ENCODE measurements at places on chromosomes 1 and 21.
A peak's percentile ranks its signal among the peaks of the same experiment; 100 is the strongest.

- no peak for DNase-seq
Observed at GRCh38 chr1:47214549-47214948, 17.5 kb downstream of the TAL1 start.

DNA sequence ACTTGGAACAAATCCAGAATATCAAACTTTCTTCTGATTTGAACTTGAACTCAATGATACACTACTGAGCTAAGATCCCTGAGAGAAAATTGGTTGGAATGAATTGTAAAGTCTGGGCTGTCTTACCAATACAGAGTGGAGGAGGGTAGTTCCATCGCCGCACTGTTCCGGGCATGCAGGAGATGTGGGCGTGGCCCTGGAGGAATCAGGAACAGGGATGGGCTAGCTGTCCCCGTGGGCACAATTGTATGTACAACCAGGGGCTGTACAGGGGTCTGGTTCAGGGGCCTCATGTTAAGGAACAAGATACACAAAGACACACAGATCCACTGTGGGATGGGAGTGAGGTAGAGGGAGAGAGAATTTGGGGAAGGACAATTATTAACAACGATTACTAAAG is 144.3 kb downstream of the ZSCAN20 start:
- no peak for DNase-seq

GRCh38 chr1:99264201-99265021 is at the start of gene PLPPR4:
Gene PLPPR4 (plus strand): TSS chr1:99264492. CDS start chr1:99264594, 102 bp downstream.
- no peak for DNase-seq

DNA sequence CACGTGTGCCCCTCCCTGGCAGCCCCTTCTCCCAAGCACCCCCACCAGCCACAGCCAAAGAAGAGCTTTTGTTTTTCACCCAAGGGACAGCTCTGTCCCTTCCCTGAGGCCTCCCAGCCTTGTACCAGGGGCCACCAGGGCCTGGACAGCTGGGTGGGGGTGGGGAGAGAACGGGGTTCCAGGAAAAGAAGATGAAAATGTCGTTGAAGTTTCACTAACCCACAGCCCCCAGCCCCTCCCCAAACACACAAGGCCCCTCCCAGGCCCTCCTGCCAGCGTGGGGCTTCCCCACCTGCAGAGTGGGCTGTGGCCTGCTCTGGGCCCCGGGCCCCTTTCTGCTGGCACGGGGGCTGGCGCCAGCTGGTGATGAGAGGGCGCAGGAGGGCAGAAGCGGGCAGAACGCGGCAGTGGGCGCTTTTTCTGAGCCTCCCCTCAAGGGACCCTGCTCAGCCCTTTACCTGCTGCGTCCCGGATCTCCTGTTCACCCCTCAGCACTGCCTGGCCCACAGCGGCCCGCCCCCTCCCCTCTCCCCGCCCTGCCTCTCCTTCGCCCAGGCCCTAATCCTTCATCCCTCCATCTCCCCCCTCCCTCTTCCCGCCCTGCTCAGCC is 5.5 kb upstream of the ANKRD65 start:
- no peak for DNase-seq

- DNase-seq: no peak
Observed at GRCh38 chr1:246199086-246199645, 307.9 kb downstream of the SMYD3 start.

DNA sequence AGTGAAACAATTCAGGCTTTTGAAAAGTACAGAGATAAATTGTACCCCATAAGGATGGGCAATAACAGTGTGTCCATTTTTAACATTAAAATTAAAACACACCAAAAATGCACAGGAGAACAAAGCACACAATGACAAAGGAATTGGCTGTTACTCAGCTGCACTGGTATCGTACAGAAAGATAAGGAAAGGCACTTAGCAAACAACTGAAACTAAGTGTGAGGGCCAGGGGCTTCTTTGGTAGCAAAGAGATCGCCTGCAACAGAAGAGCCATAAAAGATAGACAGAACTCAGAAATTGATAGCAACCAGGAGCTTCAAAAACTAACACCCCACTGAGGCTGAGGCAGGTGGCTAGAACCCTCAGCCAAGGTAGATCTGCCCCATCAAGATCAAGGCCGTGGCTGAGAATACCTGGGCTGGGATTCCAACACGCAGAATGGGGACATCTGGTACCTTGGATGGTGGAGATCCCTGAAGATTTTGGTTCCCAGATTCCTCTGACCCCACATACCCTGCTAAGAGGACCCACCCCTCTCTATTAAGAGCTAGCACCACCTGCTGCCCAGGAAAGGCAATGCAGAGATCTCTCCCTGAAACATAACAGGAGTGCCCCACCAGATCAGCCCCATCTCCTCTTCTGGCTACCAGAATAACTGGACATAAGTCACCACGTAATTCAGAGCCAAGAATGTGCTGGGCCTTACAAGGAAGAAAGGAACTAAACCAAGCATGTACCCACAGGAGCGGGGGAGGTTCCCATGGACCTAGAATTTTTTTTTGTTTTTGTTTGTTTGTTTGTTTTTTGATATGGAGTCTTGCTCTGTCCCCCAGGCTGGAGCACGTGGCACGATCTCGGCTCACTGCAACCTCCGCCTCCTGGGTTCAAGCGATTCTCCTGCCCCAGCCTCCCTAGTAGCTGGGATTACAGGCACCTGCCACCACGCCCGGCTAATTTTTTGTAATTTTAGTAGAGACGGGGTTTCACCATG is 16.2 kb downstream of the PLEKHO1 start:
- no peak for DNase-seq

DNA sequence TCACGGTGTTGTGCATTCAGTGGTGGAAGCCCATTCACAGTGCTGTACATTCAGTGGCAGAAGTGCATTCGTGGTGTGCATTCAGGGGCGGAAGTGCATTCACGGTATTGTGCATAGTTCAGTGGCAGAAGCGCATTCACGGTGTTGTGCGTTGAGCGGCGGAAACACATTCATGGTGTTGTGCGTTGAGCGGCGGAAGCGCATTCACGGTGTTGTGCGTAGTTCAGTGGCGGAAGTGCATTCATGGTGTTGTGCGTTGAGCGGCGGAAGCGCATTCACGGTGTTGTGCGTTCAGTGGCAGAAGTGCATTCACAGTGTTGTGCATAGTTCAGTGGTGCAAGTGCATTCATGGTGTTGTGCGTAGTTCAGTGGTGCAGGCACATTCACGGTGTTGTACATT is 60.6 kb downstream of the PCNT start:
- DNase-seq: no peak

DNA sequence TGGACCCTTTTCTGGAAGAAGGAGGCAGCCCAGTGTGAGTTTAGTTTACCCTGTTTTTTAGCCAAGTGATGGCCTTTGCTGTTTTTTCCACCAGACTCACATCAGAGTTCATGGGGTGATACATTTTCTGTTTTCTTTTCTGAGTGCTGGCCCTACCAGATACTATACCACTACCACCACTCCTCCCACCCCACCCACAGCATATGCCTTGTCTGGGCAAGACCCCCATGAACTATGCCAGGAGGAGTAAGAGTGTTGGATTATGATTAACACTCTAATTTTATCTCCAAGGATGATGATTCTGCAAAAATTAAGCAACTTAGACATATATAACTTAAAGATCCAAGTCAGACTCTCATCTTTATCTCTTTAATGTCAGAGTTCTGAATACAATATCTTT is 26.1 kb downstream of the FABP3 start:
- DNase-seq: no peak

- DNase-seq: no peak
Observed at GRCh38 chr1:30600258-30600657, 123.1 kb downstream of the MATN1 start.

DNA sequence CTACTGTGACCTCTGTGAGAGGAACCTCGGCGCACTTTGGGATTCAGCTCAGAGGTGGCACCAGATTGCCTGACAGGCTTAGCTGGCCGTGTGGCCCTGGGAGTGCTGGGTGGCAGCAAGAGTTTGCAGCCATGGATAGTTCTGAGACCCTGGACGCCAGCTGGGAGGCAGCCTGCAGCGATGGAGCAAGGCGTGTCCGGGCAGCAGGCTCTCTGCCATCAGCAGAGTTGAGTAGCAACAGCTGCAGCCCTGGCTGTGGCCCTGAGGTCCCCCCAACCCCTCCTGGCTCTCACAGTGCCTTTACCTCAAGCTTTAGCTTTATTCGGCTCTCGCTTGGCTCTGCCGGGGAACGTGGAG is 67.5 kb downstream of the DISC1 start:
- no peak for DNase-seq

DNA sequence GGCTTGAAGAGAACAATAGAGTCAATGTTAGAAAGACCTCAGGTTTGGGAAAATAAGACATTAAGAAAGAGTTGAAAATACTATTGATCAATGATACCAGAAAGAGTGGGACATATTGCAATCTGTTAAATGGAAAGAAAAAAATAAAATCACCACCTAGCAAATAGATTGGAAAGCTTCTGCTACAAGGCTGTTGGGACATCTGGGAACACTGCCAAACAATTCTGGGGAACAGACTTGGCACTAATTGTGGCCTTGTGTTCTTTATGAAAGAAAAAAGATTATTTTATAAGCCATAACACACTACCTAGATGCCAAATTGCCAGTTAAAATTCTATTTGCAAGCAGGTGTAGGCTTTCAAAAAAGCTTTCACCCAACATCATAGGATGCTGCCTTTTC is 137.8 kb downstream of the TSEN15 start:
- no peak for DNase-seq

DNA sequence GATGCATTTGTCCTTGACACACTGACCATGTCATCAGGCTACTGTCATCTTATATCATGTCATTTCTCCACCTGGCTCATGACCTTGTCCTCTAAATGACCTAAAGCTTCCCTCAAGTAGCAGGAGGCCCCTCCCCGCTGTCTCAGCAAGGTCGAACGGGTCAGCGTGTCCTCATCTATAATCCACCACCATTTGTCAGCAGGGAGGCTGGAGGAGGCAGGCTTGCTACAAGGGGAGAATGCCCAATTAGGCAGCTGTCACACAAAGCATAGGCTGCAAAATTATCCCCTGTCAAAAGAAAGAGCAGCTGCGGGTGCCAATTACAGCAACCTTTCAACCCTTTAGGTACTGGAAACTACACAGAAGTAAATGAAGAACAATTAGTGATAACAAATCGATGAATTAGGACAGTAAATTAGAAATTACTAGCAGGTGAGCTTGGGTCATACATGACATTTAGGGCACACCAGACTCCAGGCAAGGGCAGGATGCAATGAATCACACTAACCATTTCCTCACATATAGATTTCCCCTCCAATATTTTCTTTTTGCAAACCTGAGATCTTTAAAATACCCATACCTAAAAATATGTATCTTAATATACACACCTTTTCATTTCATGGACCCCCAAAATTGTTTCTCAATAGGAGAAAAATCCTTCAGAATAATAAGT is 61.2 kb downstream of the NRIP1 start:
- no peak for DNase-seq

DNA sequence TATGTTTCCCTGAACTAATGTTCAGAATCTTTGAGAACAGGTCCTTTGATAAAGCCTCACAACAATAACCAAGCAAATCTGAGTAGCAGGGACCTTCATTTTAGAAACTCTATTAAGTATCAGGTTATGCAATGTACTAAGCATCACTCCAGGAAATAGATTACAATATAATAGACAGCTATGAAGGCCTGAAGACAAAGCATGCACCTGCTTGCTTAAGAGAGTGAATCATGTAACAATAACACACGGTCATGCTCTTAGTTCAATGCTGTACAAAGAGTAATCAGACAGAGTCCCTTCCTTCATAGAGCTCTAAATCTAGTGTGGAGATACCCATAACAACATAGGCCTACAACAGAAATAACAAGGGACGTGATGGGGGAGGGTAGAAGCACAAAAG is 8.1 kb upstream of the CMPK1 start:
- no peak for DNase-seq

DNA sequence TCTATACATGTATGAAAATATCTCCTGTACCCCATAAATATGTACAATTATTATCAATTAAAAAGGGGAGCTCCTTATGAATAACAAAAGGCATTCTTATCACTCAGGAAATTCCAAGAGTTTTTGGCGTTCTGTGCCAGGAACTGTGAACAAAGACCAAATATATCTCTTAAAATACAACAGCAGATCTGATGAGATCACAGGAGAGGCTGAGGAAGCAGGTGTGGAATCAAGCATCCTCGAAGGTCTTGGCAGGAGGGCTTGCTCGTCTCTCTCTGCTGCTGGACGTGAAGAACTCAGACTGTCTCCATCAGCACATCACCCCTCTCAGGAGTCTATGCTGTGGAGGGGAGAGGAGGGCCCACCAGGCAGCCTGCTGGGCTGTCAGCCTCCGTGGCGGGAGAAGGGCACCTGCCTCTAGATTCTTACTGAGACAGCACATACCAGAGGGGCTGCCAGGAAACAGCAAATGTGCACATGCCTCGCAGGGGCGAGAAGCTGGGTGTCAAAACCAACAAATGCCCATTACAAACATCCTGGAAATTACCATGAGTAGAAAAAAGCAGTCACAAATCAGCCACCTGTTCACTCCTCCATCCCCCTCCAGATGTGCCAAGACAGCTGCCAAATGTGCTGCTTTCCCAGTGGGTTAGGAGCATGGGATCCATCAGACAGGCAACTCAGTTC is 30.8 kb upstream of the FAM89A start:
- DNase-seq: no peak

GRCh38 chr1:43042773-43043457 is 84.2 kb upstream of the SLC2A1 start:
- DNase-seq: no peak

- no peak for DNase-seq
Observed at GRCh38 chr1:173484276-173484675, 7.1 kb downstream of the PRDX6 start.

DNA sequence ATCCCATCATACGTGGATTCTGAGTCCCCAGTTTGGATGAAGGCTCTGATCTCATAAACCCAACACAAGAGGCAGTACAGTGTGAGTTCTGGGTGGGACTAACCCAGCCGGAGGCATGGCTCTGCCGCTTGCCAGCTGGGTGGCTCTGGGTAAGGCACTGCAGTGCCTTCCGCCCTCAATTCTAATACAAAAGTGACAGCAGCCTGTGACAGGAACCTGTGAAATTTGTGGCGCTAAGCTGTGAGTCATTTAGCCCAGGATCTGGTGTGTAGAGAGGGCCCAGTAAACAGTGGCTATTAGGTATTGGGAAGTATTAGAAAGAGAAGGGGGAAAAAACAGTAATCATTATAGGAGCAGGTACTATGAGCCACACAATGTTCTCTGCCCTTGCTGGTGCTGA is 23.3 kb downstream of the HSPG2 start:
- no peak for DNase-seq

- no peak for DNase-seq
Observed at GRCh38 chr1:181583598-181583997, 100.3 kb downstream of the CACNA1E start.

- DNase-seq: no peak
Observed at GRCh38 chr1:206982216-206982615, 12.0 kb upstream of the FCAMR start.

GRCh38 chr1:78540048-78540447 is 49.3 kb downstream of the PTGFR start:
- no peak for DNase-seq

DNA sequence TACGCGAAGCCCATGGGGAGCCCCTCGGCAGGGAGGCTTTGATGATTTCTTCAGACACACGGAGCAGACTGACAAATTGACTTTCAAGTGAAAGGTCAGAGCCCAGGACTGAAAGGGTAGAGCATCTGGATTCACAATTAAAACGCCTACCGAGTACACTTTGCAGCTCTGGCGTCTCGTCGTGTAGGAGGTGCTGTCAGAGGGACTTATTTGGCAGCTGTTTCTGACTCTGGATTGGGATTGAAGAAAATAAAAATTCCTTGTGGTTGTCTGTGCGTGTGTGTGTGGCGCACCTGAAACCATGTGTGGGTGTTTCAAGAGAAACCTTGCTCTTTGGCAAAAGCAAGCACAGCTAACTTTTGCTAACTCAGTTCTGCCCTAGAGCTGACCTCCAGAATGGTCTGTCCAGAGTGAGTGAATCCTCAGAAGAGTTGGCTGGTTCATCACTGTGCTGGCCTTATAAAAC is 348.7 kb downstream of the HLX start:
- peak; percentile 7 for DNase-seq

Data from GM12864 (cell line).